ENCODE measurements at places on chromosomes 2 and 18.
A peak's percentile ranks its signal among the peaks of the same experiment; 100 is the strongest.

- no peak for DNase-seq
These were observed 131.3 kb upstream of the ACAA2 start for GRCh38 chr18:49944663-49945062.

DNA sequence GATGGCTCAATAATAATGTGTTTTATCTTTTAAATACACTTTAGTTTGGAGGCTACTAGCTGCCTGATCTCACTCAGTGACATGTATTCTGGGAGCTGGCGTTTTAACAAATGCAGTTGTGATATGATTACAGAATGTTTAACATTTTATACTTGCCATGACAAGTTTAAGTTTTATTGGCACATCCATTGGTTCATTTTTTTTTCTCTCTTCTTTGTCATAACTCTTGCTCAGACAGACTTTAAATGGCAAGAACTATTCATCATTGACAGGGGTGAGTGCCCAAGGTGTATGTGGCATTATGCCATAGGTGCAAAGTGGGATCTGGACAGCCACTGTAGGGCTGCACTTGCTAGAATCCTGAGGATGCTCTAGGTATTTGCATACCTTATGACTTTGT, 72.1 kb upstream of the MYL1 start:
- DNase-seq: no peak

DNA sequence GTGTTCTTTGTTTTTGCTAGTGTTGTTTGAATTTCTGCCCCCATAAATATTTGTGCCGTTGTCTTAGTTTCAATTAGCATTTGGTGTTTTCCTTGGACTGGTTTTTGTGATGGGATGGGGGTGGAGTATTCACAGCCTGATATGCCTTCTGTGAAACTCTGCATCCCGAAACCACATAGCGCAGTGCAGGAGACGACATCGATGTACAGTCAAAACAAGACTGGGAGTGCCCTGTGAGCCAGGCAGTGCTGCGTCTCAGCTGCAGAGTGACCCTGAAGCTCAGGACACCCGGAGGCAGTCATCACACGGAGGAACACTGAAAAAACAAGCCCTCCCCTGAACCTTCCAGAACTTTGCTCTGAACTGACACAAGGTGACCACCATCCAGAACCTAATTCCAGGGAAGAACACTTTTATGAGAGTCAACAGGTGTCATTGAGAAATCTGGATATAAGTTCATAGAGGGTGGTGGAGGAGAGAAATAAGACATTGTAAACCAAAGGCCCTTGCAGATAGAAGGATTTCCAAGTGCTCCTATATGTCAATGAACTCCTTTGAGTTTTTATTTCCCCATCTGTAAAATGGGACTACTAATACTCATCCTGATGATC, 61.2 kb upstream of the CABLES1 start:
- no peak for DNase-seq

- DNase-seq: no peak
These were observed 95.5 kb upstream of the ATG16L1 start for GRCh38 chr2:233156001-233156400.

- DNase-seq: no peak
These were observed 11.8 kb downstream of the CHRNA1 start for GRCh38 chr2:174752403-174753037.

DNA sequence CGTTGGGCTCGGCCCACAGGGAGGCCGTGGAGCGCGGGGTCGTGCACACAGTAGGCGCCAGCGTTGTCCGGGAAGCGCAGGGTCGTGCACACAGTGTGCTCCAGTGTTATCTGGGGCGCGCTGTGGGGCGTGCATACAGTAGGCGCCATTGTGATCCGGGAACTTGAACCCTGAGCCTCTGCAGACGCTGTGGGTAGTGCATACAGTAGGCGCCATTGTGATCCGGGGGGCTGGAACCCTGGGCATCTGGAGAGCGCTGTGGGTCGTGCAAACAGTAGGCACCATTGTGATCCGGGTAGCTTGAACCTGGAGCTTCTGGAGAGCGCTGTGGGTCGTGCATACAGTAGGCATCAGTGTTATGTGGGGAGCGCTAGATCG, 793 bp downstream of the ZNF236 start:
- DNase-seq: no peak

DNA sequence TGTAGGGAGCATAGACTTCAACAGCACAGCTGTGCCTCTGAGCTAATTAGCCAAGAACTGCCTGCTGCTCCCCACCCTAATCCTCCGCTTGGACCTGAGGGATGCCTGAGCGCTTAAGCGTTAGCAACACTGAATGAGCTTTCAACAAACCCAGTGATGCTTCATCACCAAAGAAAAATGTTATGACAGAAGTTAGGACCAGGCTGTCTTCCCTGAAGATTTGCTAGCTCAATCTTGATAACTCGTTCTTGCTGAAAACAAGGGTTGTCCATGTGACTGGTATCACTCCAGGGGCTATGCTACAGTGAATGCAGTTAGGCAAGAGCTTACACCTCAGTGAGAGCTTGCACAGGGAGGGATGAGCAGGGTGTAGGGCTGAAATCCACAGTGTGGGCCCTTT, 190.7 kb upstream of the SIX2 start:
- peak; percentile 14 for DNase-seq

DNA sequence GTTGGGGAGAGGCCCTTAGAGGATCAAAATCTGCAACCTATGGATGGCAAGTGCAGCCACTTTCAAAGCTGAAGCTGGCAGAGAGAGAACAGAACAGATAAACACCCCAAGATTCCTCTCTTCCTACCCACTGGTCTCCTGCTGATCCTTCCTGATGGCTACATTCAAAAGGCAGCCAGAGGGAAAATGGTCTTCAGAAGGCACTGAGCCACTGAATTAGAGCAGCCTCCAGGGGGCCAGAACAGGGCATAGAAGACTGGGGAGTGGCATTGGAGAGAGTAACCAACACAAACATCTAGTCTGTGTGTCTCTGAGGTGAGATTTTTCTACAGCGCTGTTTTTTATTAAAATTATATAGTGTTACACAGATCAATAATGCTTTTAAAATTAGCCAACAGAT, 432.6 kb downstream of the PARD3B start:
- DNase-seq: no peak
